ENCODE measurements at places on chromosomes 16 and 17.

GRCh38 chr17:79843816-79844800 lies 4.9 kb upstream of the CBX4 start:
- DNase-seq, result no peak

- DNase-seq, result no peak
Measured at GRCh38 chr16:78542419-78542818, 443.0 kb downstream of the WWOX start.

- DNase-seq, result peak; percentile 28
Measured at GRCh38 chr16:85995541-85996423, 96.8 kb downstream of the IRF8 start.

DNA sequence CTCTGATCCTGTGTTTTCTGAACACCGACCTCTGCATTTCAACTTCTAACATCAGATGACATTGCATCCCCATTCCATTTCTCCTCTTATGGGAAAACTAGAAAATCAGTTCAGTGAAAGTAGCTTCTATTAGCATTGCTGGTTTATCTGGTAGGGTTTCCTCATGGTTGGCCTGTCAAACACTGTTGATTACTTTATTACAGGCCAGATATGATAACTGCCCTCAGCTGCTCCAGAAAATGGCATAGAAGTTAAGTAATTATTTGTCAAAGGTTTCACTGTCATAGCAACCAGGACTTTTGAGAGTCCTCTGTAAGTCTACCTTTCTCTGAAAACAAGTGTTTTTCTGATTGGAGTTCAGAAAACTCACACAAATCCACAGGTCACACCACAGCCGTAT lies 3.0 kb downstream of the GFOD2 start:
- DNase-seq, result no peak

GRCh38 chr16:49921791-49922456 lies 66.0 kb upstream of the ZNF423 start:
- DNase-seq, result peak; percentile 50

- DNase-seq, result no peak
Measured at GRCh38 chr16:53220585-53220984, 165.8 kb downstream of the CHD9 start.

- DNase-seq, result no peak
Measured at GRCh38 chr17:73513426-73513825, 130.8 kb downstream of the SDK2 start.

Data from activated CD4-positive, alpha-beta T cell treated with anti-CD3 and anti-CD28 coated beads, Interleukin-2, Interleukin-6, amounts not matched to agents 100 ng/mL and 50 ng/mL, durations not matched to agents 16 hours and 8 hours (primary cell).